Colonic mucosa (tissue), 4 donors: ENCODE measurements at places on chromosomes 6 and 20.

DNA sequence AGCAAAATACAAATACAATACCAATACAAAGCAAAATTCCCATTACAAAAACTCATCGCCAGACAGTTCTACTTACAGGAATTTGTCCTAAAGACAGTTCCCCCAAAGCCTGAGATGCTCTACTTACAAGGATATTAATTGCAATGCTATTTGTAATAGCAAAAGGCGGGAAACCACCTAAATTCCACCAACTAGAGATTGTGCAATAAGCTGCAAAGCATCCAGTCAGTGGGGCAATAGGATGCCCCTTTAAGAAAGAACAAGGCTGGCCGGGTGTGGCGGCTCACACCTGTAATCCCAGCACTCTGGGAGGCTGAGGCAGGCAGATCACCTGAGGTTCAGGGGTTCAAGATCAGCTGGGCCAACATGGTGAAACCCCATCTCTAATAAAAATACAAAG, 39.1 kb downstream of the FAM209B start:
- no peak for DNase-seq

DNA sequence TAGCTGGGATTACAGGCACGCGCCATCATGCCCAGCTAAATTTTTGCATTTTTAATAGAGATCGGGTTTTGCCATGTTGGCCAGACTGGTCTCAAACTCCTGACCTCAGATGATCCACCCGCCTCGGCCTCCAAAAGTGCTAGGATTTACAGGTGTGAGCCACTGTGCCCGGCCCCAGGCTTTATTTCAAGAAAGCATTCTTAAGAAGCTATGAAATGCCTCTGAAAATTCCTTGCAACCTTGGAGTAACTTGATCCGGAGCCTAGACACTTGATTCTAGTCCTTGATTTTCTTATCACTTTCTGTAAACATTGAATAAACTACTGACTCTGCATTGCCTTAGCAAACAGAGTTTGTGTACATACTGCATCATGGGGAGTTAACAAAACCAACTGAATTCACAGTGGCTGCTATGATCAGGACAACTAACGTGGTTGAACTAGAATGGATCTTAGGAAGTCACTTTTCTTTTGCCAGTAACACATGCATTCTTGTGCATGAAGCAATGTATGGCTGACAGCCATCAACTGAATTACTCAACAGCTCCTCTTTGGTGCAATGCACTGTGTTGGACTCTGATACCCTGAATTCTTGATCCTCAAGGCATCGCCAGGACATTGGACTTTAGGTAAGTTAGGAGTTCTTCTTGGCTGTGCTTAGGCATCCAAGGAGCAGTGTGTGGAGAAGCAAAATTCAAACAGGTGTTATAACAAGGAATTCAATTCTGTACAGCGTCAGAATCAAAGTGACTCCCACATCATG, 102.8 kb upstream of the TMEM170B start:
- DNase-seq = peak; percentile 58

- DNase-seq = no peak
Observed at GRCh38 chr6:114008331-114008730, 37.4 kb upstream of the HDAC2 start.

DNA sequence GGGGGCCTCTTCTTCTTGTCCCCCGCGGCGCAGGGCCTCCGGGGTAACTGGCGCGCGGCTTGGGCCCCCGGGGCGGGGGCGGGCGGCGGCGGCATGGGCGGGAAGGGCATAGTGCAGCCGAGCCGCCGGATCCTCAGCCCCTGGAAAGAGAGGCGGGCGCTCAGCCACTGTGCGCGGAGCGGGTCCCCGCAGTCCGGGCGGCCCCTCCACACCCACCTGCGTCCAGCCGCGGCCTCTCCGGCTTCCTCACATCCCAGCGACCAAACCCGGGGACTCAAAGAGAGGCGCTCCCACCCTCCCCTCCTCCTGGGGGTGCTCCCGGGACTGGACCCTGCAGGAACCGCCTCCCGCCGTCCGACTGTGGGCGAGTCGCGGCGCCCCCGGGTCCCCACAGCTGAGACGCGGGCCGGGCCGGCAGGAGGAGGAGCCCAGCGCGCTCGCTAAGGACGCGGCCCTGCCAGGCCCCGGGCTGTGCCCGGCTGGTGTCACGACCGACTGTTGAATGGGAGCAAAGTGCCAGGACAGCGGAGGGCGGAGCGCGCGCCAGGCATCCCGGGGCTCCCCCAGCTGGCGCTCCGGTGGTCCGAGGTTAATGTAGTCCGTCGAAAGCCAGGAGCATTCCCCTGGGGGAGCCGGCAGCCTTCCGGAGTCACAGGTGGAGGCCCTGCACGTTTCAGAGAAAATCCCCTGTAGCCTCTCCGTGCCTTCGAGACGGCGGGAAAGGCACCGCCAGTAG, at the start of gene PRR18:
PRR18 (minus strand) TSS at position 360 of the 736 bp plus-strand sequence; CDS start at position 110, 250 bp downstream.
- DNase-seq = no peak

DNA sequence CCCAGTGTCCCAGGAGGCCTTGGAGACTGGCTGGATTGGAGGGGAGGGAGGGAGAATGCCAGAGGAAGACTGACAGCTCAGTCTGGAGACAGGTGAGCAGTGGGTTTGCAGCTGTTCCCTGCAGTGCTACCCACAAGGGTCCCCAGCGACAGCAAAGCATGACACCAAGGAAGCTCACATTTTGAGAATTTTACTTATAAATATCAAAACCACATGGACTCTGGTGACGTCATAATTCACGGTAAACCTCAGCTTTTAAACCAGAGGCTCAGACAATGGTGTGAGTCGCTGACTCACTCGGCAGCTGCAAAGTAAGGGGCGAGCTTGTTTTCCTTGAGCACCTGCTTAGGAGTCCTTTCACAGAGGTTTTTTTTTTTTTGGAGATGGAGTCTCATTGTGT, 65.2 kb downstream of the THBS2 start:
- no peak for DNase-seq

DNA sequence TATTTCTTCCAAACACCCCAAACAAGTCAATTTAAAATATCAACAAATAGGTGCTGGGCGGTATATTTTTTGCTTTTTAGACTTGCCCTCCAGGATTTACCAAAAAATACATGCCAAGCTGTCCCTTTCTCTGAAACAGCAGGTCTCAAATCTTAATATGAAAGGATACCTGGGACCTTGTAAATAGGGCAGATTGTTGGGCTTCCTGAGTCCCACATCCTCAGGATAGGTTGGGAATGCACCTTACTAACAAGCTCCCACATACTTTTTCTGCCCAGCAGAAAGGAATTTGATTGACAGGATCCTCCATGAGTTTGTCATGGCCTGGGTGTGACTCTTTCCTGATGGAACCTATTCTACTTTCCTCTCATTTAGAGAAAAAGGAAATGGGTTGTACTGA, 4.9 kb upstream of the SLC24A3 start:
- DNase-seq = no peak

DNA sequence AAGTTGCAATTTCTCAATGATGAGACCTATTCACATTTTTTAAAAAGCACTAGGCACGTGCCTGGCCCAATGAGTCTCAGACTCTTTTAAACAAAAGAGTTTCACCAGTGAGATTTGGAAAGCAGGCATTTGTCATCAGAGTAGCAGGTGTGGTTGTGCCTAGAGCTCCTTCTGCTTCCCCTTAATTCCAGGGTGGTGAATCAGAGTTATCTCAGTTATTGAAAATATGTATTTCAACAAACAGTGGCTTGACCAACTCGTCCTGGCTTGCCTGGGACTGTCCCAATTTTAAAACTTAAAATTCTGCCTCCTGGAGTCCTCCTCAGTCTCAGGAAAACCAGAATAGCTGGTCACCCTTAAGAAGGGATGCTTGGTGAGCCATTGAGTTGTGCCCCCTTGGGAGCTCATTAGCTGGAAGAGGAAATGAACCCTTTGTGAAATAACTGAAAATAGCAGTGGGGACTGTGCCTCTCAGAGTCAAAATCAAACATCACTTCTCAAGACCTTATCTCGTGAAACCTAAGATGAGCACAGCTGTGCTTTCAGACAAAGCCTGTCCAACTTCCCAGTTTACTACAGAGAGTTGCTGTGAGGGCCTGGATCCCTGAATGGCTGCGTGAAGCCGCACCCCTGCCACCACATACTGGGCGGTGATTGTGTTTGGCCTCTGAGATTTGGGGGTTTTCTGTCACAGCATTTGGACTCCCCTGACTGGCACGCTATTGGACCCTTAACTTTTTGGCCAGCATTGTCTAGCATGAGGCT, 116.3 kb downstream of the ANKRD60 start:
- no peak for DNase-seq

GRCh38 chr20:36466089-36466488, 75.2 kb upstream of the MYL9 start:
- DNase-seq = no peak

DNA sequence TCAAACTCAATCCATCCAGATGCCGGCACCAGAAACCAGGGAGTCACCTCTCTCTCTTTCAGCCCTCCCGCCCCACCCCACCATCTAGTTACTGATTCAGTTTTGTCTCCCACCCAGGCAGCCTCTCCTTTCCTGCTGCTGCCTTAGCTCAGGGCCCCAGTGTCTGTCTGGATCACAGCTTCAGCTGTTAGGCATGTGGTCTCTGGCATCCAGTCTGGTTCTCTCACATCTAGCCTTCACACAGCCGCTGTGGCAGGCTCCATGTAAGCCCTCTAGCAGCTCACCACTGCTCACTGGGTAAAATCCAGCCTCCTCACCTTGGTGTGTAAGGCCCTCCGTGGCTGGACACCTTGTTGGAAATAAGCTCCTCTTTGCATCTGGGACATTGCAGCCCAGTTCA, 21.3 kb downstream of the AARS2 start:
- no peak for DNase-seq

- no peak for DNase-seq
Observed at GRCh38 chr6:5113096-5113495, 28.0 kb downstream of the PPP1R3G start.
